Germinal center (tissue), 1 donor: ENCODE measurements at places on chromosomes 3 and 15.
A peak's percentile ranks its signal among the peaks of the same experiment; 100 is the strongest.

DNA sequence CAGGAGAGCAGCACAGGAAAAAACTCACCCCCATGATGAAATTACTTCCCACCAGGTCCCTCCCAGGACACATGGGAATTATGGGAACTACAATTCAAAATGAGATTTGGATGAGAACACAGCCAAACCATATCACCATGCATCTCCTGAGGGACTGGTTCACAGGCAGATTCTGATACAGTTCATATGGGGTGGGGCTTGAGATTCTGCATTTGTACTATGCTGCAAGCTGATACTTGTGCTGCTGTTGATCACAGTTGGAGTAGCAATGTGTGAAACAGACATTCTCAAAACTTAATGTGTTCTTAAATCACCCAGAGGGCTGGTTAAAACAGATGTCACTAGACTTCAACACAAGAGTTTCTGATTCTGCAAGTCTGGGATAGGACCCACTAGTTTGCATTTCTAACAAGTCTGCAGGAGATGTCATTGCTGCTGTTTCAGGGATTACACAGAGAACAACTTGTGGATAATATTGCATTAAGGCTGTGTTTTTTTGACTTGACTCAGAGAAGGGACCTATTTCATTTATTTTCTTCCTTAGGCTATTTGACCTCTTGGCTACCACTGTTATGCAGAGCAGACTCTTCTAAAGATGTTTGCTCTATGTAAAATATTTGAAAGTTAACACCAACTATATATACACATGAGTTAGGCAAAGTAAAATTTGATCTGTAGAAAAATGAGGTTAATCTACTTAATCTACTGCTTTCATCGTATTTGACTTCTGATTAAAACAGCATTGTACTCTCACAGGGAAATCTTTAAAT is 194.2 kb upstream of the CNTN3 start:
- DNase-seq = no peak

GRCh38 chr3:182330646-182331045 is 462.7 kb upstream of the ATP11B start:
- DNase-seq = no peak

DNA sequence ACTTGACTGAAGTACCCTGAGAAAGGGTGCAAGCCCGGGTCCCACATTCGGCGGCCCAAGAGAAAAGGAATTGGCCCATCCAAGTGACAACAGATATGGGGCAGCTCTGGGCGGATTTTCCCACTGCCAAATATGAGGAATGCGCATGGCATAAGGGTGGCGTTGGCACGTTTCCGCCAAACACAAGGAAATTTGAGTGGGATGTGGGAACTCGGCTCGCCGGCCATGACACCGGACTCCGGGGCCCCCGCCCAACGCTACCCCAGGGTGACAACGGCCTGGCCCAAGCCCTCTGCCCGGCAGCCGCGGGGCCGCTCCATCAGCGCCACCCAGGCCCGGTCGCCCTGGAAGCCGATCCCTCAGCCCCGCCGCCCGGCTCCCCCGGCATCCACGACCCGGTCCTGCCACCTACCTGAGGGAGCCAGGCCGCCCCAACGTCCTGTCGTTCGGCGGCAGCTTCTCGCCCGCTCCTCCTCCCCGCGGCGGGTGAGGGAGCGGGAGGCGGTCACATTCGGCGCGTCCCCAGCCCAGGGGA is 449 bp downstream of the RAF1 start:
- peak; percentile 65 for DNase-seq

DNA sequence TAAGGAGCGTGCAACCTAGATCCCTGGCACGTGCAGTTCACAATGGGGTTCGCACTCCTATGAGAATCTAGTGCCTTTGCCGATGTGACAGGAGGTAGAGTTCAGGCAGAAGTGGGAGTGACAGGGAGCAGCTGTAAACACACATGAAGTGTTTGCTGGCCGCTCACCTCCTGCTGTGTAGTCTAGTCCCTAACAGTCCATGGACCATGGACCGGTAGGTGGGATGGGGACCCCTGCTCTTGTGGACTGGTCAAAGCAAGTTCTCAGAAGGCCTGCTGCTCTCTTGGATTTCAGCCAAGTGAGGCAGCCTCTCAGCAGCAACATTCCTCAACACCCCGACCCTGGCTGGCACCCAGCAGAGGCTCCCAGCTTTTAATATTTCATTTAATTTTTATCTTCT is 58.2 kb upstream of the SNRPA1 start:
- DNase-seq = no peak
